ENCODE measurements at places on chromosomes 12 and 14.
A peak's percentile ranks its signal among the peaks of the same experiment; 100 is the strongest.

GRCh38 chr14:100406505-100407131, 83.5 kb downstream of the SLC25A47 start:
- no peak for DNase-seq

GRCh38 chr12:94010307-94010706, 138.1 kb upstream of the PLXNC1 start:
- no peak for DNase-seq

- DNase-seq, result no peak
These were observed 160.0 kb downstream of the BCAT1 start for GRCh38 chr12:24788886-24789285.

- DNase-seq, result no peak
These were observed 391.0 kb upstream of the RGS6 start for GRCh38 chr14:71541271-71541670.

- peak; percentile 41 for DNase-seq
These were observed 925 bp downstream of the DICER1 start for GRCh38 chr14:95156161-95157047.

- no peak for DNase-seq
These were observed 105.5 kb downstream of the PTPRR start for GRCh38 chr12:70815056-70815455.

DNA sequence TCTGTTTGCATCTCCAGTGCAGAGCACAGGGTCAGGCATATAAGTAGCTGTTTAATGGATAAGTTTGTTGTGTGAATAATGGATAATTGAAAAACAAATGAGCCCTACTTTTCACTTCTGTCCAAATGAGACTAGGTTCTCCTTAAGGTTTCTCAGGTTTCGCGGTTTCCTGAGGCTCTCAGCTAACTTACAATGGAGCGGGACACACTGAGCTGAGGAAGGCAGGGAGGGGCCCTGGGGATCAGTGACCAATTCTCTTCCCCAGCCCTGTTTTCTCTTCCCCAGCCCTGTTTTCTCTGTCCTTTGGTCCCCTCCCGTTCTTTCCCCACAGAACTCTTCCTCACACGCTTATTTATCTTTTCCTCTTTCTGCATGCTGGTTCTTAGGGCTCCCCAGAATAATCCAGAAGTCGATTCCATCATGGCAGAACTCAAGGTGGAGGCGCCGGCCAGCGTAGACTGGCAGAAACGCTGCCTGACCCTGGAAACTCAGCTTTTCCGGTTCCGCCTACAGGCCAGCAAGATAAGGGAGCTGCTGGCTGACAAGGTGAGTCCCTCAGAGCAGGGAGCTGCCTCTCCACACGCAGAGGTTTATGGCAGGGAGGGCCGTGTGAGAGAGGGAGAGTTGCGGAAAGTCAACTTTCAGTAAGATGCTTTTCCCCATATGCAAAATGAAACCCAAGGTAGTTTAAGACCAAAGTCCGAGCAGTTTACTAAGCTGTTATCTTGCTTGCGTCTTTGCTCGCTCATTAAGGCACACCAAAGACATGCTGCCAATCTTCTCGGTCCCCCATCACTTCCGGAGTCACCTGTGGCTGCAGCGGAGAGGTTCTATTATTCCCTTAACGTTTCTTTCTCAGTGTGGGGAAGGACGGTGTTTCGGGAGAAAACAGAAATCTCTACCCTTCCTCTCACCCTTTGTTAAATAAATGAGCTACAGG, 8.6 kb downstream of the PLEKHH1 start:
- no peak for DNase-seq

- DNase-seq, result no peak
These were observed 72.7 kb downstream of the MNAT1 start for GRCh38 chr14:60807247-60807646.

DNA sequence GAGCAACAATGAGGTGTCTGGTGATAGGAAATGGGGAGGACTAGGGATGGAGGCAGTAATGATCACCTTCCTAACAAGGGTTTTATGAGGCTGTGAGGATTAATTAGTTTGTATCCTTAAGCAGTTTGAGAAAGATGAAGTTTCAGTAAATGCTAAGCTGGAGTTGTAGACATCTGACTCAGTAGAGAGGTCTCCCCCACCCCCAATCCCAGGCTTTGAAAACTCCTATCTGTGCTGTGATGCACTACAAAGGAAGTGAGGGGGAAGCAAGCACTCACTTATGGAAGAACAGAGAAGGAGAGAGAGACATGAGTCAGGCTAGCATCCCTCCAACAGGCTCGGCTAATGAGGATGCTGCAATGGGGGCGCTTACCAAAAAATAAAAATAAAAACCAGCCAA, 5.5 kb upstream of the BCL11B start:
- no peak for DNase-seq

GRCh38 chr14:76495983-76496382, 120.0 kb downstream of the ESRRB start:
- DNase-seq, result no peak

DNA sequence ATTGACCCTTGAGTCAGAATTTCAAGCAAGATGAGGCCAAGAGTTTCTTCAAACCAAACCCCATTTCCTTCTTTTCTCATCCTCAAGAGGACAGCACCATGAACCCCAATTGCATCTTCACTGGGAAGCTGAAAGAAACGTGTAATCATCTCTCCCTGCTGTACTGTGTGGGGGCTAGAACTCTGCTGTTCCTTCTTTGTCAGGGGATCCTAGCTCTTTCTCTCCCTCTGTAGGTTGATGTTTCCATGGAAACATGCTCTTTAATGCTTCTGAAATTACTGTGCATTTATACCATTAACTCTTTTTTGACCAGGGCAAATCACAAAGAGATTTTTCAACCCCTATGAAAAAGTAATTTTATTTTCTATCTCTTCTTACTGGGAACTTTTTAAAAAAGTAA, 295.1 kb downstream of the GRIN2B start:
- no peak for DNase-seq

- no peak for DNase-seq
These were observed 494.3 kb upstream of the ATXN7L3B start for GRCh38 chr12:74043343-74043742.

DNA sequence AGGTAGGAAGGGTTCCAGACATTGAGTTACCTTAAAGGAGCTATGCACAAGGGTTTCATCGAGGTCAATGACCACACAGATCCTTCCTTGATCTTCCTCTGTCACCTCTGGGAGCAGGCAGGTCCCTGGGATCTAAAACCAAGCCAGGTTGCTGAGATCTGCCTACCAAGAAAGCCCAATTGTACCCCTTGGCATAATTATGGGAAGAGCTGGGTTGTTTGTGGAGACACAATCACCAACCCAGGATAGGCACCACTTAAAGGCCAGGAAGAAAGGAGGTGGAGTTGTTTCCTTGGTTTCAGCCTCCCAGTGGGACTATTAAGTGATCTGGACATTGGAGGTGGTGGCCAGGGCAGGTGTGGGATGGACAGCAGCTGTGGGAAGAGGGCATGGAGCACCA, 8.4 kb upstream of the AVIL start:
- no peak for DNase-seq

DNA sequence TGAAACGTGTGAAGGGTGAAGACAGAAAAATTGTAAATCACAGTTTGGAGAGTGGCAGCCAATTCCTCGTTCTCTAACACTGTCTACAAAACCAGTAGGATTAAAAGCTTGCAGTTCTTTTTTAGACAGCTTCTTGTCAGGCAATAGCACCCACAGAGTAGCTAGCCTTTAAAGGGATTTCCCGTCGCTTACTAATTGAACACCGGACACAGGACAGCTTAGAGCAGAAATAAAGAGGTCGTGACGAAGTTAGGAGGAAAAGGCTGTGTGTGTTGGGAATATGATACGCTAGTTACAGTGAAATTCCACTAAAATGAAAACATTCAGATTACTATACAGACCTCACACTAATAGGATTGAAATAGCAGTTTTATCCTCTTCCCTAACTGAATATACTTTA, 149.1 kb upstream of the FLRT2 start:
- no peak for DNase-seq

- no peak for DNase-seq
These were observed 1116.0 kb upstream of the TMEM132C start for GRCh38 chr12:127150956-127151355.

GRCh38 chr14:99729991-99730875, 46.1 kb downstream of the CYP46A1 start:
- DNase-seq, result peak; percentile 87

DNA sequence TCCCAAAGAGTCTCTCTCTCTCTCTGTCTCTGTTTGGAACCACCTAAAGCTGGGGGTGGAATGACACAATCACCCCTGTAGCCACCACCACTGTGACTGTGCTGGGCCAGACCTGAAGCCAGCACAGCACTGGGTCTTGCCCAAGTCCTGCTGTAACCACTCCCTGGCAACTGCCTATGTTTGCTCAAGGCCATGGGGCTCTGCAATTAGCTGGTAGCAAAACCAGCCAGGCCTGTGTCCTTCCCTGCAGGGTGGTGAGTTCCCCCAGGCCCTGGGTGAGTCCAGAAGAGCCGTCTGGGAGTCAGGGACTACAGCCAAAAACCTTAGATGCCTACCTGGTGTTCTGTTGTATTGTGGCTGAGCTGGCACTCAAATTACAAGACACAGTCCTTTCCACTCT, 50.8 kb downstream of the DGLUCY start:
- DNase-seq, result no peak

DNA sequence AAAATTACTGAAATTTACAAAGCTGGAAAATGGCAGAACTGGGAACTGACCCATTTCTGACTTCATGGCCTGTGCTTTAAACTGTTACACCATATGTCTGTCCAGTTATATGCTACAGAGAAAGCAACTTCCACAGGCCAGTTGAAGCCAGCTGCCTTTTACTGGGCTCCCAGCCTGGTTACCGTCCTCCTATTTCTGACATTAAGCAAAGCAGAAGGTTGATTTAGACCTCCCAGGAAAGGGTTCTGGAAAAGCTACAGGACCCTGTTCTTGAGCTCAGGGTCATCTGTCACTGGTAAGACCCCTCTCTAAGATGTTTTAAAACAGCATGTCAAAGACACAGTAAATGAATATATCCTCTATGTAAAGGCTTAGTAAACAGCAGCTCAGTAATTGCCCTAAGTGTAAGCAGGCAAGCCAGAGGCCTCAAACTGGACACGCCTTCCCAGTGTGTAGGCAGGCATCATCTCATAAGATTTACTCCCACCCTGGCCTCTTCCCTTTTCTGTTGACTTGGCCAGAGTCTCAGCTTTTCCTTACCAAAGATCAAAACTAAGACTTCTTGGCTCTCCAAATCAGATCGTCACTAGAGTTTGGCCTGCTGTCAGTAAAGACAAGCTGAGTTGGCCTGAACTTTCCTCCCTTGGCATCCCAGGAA, 55.4 kb upstream of the RNU6-8 start:
- no peak for DNase-seq

- DNase-seq, result no peak
These were observed 64.2 kb downstream of the RASSF3 start for GRCh38 chr12:64674367-64674922.

DNA sequence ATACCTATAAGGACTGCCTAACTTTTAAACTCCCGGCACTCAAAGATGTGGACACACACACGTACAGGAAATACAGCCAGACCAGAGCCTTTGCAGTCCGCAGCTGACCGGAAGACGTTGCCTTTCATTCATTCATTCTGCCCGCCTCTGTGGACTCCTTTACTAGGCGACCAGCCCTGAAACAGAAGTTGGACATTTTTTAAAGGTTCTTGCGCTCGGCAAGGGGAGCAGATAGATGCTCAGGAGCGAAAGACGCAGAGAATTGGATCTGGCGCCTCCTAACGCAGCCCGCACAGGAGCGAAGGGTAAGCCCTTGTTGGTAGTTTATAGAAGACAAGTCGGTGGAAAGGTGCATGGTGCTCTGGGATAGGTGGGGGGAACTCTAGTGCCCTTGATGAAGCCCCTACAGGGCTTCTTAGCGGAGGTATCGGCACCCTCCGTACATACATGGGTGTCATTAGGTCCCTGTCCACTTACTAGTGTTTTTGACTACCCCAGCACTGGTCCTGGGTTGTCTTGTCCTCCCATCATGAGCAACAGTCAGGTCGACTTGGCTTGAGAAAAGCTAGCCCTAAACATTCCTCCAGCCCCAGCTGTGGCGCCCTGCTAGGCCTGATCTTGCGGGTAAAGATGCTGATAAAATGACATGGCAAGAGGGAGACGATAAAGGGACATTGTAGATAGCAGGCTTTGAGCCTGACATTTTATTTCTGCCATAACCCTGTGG, at the start of gene KDM2B:
Gene KDM2B (minus strand): TSS at position 65 of the 727 bp plus-strand sequence. CDS start 112 bp downstream, outside the sequence.
- no peak for DNase-seq

DNA sequence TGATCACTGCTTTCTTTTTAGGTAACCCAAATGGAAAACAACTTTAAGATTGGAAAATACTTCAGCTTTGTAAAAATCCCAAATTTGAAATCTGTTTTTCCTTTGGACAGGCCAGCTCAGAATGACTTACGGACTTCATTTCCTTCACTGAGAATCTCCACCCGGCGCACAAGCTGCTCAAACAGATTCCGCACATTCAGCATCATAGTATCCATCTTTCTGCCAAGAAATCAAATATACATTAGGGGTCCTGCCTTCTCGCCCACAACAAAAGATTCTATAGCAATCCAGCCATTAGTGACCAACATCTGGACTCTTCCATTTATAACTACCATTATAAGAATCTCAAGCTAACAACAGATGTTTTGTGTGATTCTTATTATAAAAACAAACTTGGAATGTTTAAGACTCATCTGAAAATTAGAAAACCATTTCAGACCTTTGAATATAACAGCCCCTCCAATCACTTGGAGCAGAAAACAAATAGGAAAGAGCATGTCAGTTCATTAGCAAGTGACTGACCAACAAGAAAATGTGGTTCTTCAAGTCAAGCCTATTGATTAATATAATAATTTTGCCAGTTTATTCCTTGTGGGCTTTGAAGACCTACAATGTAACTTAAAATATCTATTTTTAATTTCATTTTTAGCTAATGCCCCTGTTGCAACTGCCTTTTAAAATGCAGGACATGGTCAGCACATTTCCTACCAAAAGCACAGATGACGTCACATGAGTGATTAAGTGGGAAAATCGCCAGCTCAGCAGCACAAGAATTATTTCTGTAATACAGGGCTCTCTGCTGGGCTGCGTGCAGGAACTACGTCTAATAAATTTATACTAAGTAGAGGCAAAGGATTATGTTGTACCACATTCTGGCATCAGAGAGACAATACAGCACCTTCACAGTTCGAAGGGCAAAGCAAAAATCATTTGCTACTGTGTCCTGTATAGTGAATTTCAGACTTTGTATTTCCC, 8.5 kb downstream of the RACGAP1 start:
- no peak for DNase-seq

GRCh38 chr12:8784290-8784888, 38.0 kb upstream of the A2ML1 start:
- no peak for DNase-seq

DNA sequence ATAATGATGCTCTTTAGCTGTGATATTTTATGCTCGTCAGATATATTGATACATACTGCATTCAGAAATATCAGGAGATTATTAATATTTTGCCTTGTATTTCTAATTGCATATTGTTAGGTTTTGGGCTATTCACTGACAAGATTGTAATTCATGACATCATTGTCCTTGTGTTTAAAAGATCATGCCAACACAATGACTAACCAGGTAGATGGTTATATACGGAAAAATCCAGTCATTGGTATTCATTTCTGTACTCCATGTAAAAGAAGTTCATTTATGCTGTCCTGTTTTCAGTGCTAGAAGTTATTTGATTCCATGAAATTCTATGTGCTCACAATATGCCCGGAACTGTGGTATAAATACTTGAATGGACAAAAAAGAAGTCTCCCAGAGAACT, 107.5 kb downstream of the KITLG start:
- DNase-seq, result no peak

GRCh38 chr12:56256326-56256960, 1.7 kb downstream of the ANKRD52 start:
- no peak for DNase-seq

- no peak for DNase-seq
These were observed 10.3 kb upstream of the INF2 start for GRCh38 chr14:104678901-104679705.

GRCh38 chr14:51069055-51069454, 25.9 kb downstream of the TRIM9 start:
- no peak for DNase-seq
